ENCODE measurements at places on chromosomes 1 and 21.

GRCh38 chr1:20496241-20496661 is 10.2 kb upstream of the CAMK2N1 start:
- DNase-seq = no peak

GRCh38 chr1:55211863-55212262 is 3.3 kb downstream of the USP24 start:
- DNase-seq = no peak

DNA sequence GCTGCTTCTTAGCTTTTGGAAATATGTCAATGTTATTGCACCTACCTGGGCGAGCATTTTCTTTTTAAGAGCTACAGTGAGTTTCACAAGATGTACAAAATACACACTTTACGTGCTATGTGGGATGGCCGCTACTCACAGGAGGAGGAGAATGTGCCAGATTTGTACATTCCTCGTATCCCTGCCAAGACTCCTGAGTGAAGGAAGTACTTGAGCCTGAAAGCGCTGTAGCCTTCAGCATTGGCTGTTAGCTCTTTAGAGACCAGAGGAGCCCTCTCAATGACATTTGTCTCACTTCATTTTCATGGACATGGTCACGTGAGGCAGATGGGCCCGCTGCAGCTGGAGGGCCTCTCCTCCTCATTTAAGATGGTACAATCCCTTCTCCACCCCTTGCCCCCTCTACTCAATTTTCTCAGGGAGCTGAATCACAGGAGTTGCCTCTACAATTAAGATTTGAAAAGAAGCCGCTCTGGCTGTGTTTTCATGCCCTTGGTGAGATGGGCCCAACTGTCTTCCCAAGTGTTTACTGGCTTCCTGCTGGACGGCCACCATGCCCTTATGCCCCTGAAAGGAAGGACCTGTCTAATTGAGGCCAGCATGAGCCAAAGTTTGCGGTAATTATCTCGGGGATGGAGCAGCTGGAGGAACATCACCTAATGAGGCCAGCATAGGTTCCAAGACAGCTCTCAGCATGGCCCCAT is 442.6 kb downstream of the PRDM2 start:
- DNase-seq = no peak

GRCh38 chr1:45327644-45328515 is 1.2 kb downstream of the HPDL start:
- DNase-seq = no peak

GRCh38 chr1:225461533-225462428 is 33.9 kb upstream of the LBR start:
- no peak for DNase-seq

DNA sequence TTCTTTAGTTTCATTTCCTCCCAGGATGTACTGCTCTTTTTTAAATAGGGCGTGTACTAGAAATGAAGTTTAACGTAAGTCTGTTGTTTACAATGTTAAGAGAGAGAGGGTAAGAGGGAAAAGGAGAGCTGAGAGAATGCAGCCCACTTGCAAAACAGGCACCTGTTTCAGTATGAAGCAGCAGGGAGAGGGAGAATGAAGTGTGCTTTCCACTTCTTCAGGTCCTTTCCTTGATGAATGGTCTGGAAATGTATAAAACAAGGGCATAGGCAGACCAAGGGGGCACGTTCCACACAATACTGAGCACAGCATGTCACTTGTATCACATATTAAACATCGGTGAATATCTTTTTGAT is 2.0 kb downstream of the KCNA3 start:
- no peak for DNase-seq

DNA sequence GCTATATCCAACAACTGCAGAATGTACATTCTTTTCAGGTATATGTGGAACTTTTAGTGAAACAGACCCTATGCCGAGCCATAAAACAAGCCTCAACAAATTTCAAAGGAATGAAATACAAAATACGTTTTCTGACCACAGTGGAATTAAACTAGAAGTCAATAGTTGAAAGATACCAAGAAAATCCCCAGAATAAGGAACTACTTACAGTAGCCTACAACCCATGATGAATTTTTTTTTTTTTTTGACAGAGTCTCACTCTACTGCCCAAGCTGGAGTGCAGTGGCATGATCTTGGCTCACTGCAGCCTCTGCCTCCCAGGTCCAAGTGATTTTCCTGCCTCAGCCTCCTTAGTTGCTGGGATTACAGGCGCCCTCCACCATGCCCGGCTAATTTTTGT is 83.4 kb downstream of the RUNX3 start:
- DNase-seq = no peak

GRCh38 chr1:247370786-247371732 is 39.4 kb upstream of the ZNF496 start:
- DNase-seq = no peak

Measured in GM18507 (cell line).